AG04450 (cell line): ENCODE measurements at places on chromosomes 6 and 20. TPM values are rescaled to one million over a fixed set of nuclear protein-coding genes. Genes with fewer than 3 reads are reported as not detected.

GRCh38 chr20:5602346-5602745 lies 147.9 kb upstream of the SHLD1 start:
- DNase-seq: no peak

DNA sequence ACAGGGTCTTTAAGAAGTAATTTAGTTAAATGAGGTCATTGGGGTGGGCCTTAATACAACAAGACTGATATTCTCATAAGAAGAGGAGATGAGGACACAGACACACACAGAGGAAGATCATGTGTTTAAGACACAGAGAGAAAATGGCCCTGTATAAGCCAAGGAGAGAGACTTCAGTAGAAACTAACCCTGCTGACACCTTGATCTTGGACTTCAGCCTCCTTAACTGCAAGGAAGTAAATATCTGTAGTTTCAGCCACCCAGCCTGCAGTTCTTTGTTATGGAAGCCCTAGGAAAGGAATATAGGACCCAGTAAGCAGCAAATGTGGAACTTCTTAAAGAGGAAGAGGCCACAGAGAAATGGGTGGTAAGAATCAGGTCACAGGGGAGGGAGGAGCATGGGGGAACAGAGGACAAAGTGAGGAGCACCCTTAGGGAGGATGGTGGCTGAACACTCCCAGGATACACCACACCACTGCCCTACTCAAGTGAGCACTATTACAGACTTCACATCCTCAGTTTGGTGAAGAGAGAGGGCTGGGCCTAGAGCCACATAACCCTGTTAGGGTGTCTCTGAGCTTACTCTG lies 762 bp downstream of the SIRPB1 start:
- DNase-seq: no peak

The MEP1A gene
- polyA plus RNA-seq: not detected in 2 replicates

GRCh38 chr6:131685266-131685780 lies 15.9 kb downstream of the OR2A4 start:
- no peak for DNase-seq

- no peak for DNase-seq
These were observed 64.7 kb upstream of the APCDD1L start for GRCh38 chr20:58579819-58580473.

The TOP1 gene
- 29.1 and 36.1 TPM in 2 replicates for polyA plus RNA-seq

DNA sequence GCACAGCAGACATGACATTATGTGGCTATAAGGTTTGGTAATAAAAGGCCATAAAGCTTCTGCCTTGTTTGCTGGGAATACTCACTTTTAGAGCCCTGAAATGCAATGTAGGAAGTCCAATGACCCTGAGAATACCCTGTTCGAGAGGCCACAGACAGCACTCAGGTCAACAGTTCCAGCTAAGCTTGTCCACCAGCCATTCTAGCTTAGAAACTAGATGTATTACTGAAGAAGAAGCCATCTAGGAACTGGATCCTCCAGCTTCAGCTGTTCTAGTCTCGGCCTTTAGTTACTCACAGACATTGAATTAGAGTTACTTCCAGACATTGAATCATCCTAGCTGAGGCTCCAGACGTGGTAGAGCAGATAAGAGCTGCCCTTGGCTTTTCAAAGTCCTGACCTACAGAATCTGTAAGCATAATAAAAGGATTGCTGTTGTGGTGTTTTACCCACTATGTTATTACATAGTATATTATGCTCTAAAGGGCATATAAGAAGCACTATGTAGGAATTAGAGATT lies 84.9 kb downstream of the MMS22L start:
- DNase-seq: no peak
